ENCODE measurements at places on chromosomes 3 and 15.

- no peak for DNase-seq
Observed at GRCh38 chr3:64918989-64919388, 231.2 kb upstream of the ADAMTS9 start.

DNA sequence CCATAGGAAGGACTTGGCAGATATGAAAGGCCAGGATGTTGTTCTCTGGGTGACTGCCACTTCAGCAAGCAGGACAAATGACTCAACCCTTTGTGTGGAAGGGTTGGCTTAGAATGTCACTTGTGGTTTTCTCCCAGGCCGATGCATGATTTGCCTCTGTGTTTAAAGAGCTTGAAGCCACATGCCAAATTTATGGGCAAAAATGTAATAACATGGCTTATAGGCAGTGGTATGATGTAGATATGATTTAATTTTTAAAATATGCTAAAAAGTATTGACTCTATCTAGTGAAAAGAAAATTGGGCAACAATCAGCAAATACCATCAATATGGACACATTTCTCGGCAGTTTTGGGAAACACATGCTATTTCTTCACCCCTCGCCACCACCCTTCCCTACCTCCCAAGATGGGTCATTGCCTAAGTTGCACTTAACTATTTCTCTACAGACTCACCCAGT lies 114.6 kb downstream of the CYP19A1 start:
- peak; percentile 78 for DNase-seq

- DNase-seq = no peak
Observed at GRCh38 chr3:103052236-103052830, 617.5 kb downstream of the ZPLD1 start.

- no peak for DNase-seq
Observed at GRCh38 chr3:139933766-139934165, 1.2 kb upstream of the CLSTN2 start.

GRCh38 chr15:38112406-38112805 lies 140.2 kb upstream of the SPRED1 start:
- DNase-seq = no peak

- DNase-seq = no peak
Observed at GRCh38 chr3:126393563-126393962, 1.1 kb upstream of the CFAP100 start.

DNA sequence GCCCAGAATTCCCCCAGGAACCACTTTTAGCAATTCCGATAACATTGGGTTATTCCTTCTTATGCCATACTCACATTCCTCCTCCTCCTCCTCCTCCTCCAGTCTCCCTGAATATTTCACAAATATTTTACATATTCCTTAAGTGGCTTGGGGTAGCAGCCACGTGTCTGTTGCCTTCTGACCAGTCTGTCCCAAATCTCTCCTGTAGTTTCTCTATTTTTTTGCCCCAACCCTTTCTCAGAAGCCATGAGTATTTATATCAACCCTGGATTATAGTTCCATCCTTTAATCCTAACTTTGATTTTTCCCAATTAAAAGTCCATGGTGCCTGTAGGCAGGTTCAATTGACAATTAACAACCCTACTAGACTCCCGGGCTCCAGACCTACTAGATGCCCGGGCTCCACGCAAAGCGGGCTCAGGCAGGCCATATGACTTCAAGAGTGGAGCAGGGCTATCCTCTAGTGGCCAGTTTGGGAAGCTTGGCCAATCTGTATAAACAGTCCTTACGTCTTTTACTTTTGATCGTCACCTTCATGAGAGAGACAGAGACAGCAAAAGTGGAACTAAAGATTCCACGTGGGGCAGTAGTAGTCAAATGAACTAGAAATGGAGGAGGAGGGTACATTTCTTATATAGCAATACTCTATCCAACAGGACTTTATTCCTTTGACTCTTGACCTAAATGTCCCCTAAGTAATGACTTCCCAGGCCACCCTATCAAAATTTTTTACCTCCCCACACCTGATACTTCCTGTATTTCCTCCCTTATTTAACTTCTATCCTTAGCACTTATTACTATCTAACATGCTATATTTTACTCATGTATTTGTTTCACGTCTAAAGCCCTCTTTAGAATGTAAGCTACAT lies 69.7 kb downstream of the USF3 start:
- peak; percentile 70 for DNase-seq

DNA sequence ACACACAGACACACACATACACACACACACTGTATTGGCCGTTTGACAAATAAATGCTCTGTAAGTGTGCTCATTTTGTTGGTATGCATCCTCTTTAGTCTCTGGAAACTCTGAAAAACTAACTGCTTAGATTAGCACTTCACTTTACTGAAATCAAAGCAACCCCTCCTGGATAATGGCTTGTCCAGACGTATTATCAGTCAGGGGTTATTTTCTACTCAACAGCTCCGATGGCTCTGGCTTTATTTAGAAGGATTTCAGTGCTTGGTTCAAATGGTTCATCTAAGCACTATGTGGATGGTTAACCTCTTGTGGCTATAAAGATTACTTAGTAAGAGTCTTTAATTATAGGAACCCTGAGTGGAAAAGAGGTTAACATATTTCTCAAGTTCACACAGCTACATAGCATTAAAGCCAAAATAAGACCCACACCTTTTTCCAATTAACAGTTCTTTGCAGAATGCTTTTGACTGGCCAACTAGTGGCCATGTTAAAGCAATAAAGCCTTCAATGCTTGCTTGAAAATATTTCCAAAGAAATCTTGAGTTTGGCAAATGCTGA lies 516.1 kb upstream of the NAALADL2 start:
- DNase-seq = no peak

DNA sequence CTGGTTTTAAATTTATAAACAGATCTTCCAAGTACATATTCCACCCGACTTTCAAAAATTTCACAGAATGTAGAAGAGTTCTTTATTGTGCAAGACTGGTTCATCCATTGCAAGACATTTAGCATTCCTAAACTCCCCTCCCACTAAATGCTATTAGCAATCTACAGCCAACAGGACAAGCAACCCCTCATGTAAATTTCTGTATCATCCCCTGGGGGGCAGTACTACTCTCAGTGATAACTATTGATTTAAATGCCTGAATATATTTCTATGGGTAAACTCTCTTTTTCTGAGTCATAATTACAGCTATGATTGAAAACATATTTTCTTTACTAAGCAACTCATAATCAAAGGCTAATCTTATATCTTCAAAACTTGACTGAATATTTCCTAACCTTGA lies 10.7 kb upstream of the SLC15A2 start:
- peak; percentile 89 for DNase-seq

DNA sequence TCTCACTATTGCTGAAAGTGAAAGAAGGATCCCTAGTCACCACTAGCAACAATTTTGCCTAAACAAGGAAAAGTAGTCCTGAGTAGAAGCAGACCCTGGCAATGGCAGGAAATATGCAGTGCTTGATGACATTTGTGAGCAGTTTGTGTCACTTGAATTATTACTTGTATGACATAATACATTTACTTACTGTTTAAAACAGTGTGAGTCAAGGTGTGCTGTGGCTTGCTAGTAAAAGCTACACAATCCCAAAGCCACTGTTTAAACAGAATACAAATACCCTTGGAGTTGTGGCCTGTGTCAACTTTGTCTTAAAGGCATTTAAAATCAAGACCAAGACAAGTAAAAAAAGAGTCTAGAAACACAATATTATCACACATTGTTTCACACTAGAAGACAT lies 775.4 kb downstream of the ROBO1 start:
- peak; percentile 70 for DNase-seq

DNA sequence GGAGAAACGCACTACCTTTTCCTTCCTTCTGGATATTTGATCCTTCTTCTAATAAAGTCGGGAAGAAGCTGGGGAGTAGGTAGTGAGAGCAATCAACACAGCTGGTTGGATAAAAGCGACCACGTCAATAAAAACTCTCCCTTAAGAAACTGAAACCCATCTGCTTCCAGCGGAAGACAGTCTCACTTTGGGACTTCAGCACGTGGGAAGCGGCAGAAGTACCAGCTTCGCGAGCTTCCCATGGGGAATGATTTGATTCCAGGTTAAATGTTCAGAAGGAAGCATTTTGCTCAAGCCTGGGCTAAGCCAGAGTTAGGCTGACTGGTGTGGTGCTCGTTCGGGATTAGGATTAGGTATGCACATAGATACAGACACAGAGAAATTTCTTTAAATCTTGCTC lies 262.3 kb upstream of the LYSMD4 start:
- no peak for DNase-seq

DNA sequence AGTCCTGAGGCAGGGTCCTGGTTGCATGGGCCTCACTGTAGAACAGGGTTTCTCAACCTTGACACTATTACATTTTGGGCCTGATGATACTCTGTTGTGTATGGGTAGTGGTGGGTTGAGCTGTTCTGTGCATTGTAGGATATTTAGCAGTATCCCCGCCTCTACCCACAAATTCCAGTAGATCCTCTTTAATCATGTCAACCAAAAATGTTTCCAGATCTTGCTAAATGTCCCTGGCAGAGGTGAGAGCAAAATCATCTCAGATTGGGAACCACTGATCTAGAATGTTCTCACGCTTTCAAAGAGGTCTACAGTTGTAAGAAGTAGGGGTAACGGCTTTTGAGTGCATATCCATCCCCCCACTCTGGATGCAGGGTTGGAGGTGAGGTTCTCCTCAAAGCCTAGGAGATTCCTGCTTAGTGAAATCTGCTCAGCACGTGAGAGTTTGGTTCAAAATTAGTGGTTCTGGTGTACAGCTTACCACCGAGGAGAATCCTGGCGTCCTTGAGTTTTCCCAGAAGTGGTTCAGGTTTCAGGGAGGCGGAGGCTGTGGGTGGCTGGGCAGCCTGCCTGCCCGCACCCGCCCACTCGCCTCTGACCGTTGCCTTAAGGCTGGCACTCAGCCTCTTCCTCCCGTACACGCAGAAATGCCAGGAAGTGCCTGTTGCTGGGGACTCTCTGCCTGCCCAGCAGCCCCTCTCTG lies 5.3 kb downstream of the ACVR2B start:
- peak; percentile 66 for DNase-seq

DNA sequence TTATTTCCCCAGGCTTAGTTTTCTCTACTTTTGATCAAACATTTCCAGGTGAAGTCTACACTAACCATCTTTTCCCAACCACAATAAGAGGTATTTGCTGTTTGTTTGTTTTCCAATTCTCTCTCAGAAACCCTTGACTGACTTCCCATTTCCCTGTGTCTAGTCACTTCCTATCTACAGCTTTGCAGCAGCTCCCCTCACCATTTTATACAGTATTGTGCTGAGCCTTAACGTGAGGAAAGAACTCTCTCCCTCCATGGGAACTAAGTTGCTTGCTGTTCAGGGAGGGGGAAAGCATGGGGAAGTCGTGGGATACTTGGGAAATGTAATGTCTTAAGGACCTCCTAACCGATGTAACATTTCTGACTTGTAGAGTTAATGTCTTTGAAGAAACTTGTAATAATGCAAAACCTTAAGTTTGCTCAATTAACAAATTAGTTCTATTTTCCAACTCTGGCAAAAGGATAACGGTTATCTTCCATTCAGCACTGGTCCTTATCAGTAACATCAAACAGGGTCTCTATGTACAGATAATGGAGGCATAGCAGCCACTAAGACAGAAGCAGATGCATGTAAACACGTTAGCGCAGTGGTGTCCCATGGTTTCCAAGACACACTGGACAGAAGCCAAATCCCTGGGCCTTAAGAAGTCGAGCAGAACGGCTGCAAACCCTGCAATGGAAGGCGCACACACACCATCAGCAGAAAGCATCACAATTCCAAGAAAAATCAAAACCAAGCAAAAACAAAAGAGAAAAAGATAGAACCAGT lies 39.7 kb downstream of the NPTN start:
- DNase-seq = peak; percentile 12

GRCh38 chr15:39878406-39878785 lies 41.7 kb downstream of the GPR176 start:
- no peak for DNase-seq

DNA sequence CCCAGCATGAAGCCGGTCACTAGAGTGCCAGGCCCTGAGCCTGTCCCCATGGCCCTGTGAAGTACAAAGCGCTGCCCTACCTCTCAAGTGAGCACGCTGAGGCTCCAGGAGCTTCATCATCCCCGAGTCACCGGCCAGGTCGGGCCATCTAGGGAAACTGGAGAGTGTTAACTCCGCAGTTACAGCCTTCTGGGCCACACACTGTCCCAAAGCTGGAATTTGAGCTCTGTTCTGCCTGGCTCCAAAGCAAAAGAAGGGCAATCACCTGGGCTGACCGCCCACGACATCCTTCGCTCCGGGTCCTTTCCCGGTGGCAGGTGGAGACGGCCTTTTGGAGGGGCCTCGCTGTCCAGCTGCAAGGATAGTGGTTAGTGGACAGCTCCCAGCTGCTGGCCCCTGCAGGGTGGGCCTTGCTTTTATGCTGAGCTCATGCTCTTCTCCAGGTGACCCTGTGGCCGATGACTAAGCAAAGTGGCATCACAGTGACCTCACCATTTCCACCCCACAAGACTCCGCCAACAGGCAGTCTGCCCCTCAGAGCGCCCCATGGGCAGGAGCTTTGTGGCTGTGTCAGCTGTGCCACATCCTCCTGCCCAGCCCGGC lies 3.5 kb upstream of the MUC4 start:
- peak; percentile 47 for DNase-seq

GRCh38 chr3:27758083-27758482 lies 36.0 kb upstream of the EOMES start:
- peak; percentile 88 for DNase-seq

DNA sequence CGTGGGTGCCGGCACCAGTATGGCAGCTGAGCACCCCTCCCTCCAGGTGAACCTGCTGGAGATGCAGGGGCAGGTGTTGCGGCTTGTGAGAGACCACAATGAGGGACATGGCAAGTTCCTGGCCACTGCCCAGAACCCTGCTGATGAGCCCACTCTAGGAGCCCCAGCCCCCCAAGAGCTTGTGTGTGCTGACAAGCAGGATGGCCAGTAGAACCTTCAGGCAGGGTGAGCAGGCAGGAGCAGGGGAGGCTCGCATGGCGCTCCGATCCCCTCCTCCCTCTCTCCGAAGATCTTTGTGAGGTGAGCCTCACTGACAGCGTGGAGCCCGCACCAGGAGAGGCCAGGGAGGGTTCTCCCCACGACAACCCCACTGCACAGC lies 29.8 kb downstream of the NGRN start:
- no peak for DNase-seq

- DNase-seq = no peak
Observed at GRCh38 chr3:25493246-25493645, 65.2 kb downstream of the RARB start.

Data from PC-3 (cell line).